CD8-positive, alpha-beta memory T cell (primary cell): ENCODE measurements at places on chromosomes 6 and 20. TPM values are rescaled to one million over a fixed set of nuclear protein-coding genes. Genes with fewer than 3 reads are reported as not detected.

GRM1 gene
- total RNA-seq = not detected

SLC26A8 gene
- total RNA-seq = not detected

HTR1B gene
- not detected for total RNA-seq

DNA sequence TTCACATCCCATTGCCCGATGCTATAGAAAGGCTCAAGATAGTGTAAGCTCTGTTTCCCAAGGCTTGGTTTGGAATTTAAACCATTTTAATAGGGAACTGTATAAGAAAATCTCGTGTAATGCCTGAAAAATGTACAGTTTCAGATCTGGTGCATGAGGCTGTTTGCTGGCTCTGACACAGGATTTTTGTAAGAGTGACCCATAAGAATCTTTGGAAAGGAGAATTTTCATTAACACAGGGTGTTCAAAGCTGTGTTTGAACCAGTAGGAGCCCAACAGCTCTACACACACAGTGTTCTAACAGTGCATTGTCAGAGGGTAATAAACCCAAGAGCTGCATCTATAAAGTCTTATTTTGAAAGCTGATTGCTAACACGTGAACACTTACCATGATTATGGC is 293.5 kb downstream of the PRL start:
- DNase-seq = no peak

DNA sequence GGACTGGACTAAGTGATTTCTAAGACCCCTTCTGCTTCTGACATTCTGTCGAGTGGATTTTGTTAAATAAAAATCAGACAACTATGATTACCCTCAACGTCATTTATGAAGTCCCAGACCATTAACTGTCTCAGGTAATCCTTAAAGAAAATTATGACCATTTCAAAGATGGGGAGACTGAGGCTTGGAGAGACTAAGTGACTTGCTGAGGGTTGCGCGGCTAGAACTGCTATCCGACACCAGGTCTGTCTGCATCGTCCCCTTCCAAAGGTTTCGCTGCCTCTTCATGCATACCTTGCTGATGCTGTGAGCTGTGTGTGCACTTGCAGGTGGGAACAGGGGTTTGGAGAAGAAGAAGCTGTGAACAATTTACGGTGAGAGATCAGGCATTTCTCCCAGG is 3.1 kb downstream of the SNPH start:
- no peak for DNase-seq
